Subcutaneous adipose tissue (tissue), 4 donors: ENCODE measurements at places on chromosomes 7 and 10. TPM values are rescaled to one million over a fixed set of nuclear protein-coding genes. Genes with fewer than 3 reads are reported as not detected.

OR6B1 gene
- not detected for total RNA-seq

AOAH gene
- total RNA-seq, result 6.4 TPM

HIBADH gene
- 73.8 TPM for total RNA-seq

LRRC17 gene
- total RNA-seq, result 4.5 TPM

SFTPA1 gene
- total RNA-seq, result not detected

ZNF655 gene
- total RNA-seq, result 101 TPM

TBX20 gene
- total RNA-seq, result not detected

CALML3 gene
- total RNA-seq, result not detected

CPA2 gene
- total RNA-seq, result not detected

SLC29A4 gene
- total RNA-seq, result 8.6 TPM

CRTAC1 gene
- total RNA-seq, result 0.57 TPM

NUTM2A gene
- 0.66 TPM for total RNA-seq

ZMIZ2 gene
- 7.3 TPM for total RNA-seq

KLLN gene
- 0.34 TPM for total RNA-seq

SNCG gene
- total RNA-seq, result 362 TPM

CYP3A4 gene
- 0.34 TPM for total RNA-seq

UNC5B gene
- 1.1 TPM for total RNA-seq

GPER1 gene
- 8.9 TPM for total RNA-seq

POLR2J2 gene
- total RNA-seq, result 1.3 TPM

AMPH gene
- 40.1 TPM for total RNA-seq

ZNF488 gene
- 0.19 TPM for total RNA-seq

LRRC18 gene
- total RNA-seq, result not detected

DLD gene
- total RNA-seq, result 93.5 TPM

GRM3 gene
- total RNA-seq, result not detected

ANKRD2 gene
- total RNA-seq, result not detected

TECTB gene
- total RNA-seq, result not detected

GTPBP4 gene
- 31.9 TPM for total RNA-seq

ASAH2 gene
- total RNA-seq, result 0.34 TPM

AKR1C4 gene
- total RNA-seq, result not detected

TBXAS1 gene
- 48.2 TPM for total RNA-seq

GIMAP6 gene
- total RNA-seq, result 78.0 TPM

CDH23 gene
- total RNA-seq, result 32.1 TPM

SGMS1 gene
- total RNA-seq, result 81.6 TPM

FXYD4 gene
- total RNA-seq, result not detected

ARHGEF5 gene
- 6.8 TPM for total RNA-seq

SH2B2 gene
- total RNA-seq, result 7.5 TPM
